ENCODE measurements at places on chromosomes 1 and 21. TPM values are rescaled to one million over a fixed set of nuclear protein-coding genes. Genes with fewer than 3 reads are reported as not detected.

DNA sequence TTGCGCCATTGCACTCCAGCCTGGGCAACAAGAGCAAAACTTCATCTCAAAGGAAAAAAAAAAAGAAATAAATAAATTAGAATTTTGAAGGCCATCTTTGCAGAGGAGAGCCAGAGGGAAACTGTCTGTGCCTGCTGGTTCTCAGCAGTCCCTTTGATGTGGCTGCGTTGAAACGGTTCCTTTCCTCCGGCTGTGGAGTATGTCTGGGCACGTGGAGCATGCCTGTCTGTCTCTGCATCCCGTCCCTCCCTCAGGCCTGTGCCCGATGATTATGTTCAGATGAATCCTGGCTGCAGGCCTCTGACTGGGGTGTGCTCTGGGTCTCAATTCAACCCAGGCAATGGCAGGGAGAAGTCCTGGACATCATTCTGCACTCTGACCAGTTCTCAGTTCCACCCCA is 33.4 kb downstream of the KIAA1614 start:
- no peak for ATAC-seq

GRCh38 chr1:27138927-27139326 is 16.0 kb downstream of the SLC9A1 start:
- no peak for ATAC-seq

GRCh38 chr1:183180634-183181056 is 5.4 kb upstream of the LAMC2 start:
- peak; percentile 29 for ATAC-seq

DNA sequence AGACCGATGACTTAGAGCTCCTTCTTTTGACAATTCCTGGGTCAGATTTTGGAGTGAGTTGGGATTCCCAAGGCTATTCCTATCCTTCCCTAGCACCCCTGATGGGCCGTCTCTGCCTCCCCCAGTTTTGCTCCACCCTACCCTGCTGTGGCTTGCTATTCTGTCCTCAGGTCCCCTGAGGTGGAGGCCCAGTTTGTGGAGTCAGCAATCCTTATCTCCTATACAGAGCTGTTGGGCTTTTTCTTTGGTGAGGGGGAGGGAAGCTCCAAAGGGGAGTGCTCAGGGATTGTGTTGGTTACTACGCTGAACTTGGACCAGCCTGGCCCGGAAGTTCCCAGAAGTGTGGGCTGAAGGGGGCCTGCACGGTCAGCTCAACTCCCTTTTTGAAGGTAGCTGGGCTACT is 7.6 kb downstream of the SESN2 start:
- peak; percentile 28 for ATAC-seq

DNA sequence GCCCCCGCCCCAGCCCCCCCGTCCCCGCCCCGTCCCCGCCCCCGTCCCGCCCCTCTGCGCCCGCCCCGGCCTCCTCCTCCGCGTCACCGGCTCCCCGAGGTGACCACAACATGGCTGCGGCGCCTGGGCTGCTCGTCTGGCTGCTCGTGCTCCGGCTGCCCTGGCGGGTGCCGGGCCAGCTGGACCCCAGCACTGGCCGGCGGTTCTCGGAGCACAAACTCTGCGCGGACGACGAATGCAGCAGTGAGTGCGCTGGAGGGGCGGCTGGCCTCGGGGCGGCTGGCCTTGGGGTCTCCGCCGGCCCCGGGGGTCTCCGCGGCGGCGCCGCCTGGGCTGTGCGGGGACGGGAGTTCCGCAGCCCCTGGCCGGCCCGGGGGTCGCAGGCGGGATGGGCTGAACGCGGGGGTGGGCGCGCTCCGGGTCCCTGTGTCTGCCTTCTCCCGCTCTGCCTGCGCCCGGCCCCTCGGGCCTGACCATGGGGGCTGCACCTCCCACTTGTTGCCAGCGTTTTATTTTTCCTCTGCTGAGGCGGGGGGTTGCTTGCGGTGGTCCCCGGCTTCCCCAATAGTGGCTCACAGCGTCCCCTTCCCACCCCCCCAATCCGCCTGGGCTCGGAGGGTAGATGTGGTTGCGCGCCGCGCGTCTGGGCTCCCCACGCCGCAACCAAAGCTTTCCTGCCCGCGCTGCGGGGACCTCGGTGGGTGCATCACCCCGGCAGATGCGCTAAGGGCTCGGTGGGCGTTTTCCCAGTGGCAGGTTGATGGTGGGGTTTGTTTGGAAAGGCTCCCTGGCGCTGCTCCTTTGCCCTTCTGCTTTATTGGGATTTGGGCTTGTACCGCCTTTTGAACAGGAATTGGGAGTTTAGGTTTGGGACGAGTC is at the start of gene MIA3:
Gene MIA3, plus strand, starts transcription at position 97 of the 879 bp plus-strand sequence. Its CDS starts 14 bp downstream, at position 111.
- peak; percentile 46 for ATAC-seq

DNA sequence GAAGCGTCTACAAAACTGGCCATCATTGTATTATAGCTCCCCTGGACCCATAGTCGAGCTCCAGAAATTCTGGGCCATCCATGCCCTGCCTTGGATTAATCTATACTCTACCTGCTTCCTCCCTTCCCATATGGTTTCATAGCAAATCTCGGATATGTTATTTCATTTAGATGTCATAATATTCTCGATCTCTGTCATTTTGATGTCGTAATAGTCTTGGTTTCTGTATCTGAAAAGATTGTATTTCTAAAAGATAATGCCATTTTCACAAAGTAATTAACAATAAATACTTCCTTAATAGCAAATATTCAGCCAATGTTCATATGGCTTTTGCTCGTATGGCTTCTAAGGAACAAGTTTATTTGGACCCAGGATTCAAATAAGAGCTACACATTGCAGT is 35.1 kb downstream of the DIP2A start:
- no peak for ATAC-seq

- ATAC-seq: no peak
Measured at GRCh38 chr1:82395440-82395839, 594.7 kb downstream of the ADGRL2 start.

DNA sequence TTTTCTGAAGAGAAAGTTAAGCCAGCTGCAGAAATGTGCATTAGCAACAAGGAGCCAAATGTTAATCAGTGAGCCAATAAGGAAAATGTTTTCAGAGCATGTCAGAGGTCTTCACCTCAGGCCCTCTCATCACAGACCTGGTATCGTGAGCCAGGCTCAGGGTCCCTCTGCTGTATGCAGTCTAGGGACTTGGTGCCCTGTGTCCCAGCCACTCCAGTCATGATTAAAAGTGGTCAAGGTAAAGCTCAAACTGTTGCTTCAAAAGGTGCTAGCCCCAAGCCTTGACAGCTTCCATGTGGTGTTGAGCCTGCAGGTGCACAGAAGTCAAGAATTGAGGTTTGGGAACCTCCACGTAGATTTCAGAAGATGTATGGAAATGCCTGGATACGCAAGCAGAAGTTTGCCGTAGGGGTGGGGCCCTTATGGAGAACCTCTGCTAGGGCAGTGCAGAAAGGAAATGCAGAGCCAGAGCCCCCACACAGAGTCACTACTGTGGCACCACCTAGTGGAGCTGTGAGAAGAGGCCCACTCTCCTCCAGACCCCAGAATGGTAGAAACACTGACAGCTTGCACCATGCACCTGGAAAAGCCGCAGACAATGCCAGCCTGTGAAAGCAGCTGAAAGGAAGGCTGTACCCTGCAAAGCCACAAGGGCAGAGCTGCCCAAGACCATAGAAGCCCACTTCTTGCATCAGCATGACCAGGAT is 1128.7 kb downstream of the AMY1C start:
- no peak for ATAC-seq

DNA sequence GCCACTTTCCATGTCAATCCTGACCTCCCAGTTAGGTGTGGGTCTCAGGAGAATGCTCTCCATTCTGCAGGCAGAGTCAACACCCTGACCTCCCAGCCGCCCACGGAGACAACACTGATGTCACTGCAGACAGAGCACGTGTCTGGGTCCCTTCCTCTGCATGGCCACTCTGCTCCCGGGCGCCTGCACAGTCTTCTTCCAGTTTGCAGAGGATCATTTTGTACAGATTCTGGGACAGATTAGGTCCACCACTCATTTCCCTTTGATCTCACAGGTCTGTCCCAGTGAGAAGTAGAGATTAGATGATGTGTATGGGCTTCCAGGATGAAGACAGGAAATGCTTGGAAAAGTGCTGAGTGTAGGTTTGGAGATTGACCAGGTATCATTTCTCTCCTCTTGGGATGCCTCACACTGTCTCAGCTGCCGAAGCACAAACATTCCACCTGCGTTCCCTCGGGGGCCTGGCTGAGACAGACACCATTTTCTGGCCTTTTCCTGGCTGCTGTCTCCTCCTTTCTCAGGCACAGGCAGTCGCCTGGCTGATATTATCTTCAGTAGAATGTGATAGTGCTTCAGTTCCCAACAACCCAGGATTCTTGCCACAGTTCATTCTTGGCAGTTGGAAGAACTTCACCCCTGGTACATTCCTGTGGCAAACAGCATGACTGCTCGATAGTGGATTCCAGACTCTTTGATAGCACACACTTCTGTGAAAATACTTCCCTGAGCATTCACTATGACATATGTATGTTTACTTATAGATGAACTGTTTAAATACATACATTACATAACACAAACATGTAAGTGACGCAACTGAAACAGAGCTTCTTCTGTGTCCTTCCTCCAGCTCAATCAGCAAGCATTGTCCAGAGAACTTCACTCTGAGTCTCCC is 7.9 kb downstream of the MYBPHL start:
- peak; percentile 93 for ATAC-seq

DNA sequence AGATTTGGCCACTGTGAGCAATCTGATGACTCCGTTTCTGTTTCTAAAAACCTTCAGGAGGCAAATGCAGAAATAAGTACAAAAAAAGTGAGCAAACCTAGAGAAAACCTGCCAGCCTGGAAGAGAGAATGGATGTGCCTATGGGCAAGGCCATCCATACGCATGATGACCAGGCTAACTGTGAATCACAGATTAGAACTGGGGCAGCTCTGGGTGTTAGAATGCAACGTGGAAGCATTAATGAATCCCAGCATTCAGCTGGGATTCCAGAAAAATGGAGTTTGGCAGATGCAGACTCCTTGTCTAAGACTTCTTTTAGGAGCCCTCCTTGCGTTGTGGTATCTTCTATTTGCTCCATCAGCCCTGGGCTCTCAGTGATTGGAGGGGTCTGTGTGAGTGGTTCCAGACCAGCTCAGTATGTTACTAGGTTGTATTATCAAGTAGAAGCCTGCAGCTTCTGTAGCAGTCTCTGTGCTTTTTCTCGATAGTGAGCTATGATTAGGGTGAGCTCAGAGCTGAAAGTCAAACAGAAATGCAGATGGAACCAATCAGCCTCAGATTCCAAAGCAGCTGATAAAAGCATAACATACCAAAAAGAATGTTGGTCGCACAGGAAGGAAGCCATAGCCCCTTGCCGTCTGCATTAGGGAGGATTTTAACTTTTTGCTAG is 154.0 kb downstream of the PSMG1 start:
- no peak for ATAC-seq

- no peak for ATAC-seq
Measured at GRCh38 chr21:37873655-37874054, 42.6 kb downstream of the KCNJ6 start.

DNA sequence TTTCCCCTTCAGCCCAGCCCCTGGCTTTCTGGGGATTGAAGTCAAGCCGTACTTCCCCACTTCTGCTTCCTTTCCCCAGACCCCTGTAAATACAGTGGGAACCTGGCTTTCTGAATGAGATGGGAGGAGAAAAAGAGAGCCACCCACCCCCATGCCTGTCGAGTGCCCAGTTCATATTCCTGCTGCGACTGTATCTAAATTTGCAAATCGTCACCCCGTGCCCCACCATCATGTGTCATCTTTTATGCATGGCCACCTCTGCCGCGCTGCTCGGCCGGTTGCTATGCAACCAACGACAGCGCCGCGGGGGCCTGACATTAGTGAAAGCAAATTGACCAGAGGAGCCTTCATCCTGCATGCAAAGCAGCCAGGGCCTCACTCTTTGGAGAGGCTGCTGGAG is 143.0 kb downstream of the ELAVL4 start:
- peak; percentile 97 for ATAC-seq

GRCh38 chr1:232722626-232723025 is 82.6 kb upstream of the MAP10 start:
- ATAC-seq: no peak

DNA sequence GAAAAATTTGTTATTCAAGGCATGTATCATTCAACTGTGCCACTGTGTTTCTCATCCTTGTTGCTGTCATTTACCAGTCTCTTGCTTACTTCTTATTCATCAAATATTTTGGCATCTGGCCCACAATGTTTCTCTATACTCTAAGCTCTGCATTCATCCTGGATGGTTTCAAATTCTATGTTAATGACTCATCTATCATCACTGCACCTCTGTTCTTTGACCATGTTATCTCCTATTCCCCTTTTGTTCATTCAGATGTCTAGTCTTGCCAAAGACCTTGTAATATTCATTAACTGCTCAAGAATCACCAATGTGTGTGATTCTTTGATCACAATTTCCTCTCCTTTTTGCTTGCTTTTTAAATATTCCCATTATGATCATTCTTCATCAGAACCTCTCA is 54.6 kb upstream of the PRKACB start:
- no peak for ATAC-seq

DNA sequence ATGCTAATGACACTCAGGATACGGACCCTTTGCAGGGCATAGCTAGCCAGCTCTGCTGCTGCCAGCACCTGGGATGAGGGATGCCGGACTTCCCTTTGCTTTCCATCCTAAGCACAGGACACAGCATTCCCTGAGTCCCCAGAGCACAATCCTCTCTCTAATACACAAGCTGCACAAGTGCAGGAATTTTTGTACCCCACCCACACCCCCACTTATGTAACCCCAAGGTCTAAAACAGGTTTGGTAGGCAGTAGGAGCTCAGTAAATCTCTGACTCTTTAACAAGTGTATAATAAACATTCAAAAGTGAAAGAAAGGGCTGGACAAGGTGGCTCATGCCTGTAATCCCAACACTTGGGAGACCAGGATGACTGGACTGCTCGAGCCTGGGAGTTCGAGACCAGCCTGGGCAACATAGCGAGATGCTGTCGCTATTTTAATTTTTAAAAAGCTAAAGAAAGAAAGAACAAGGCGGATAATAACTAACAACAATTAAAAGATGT is 42.2 kb upstream of the IGSF3 start:
- ATAC-seq: no peak

- ATAC-seq: peak; percentile 4
Measured at GRCh38 chr1:9324246-9325096, 31.8 kb downstream of the SPSB1 start.

- ATAC-seq: no peak
Measured at GRCh38 chr1:167086033-167086432, 4.1 kb downstream of the GPA33 start.

RXRG gene
- not detected for total RNA-seq

FALEC gene
- 2.0 TPM for total RNA-seq

ETV3 gene
- 21.1 TPM for total RNA-seq

PARS2 gene
- 7.9 TPM for total RNA-seq

SPTA1 gene
- total RNA-seq: not detected

OR2L8 gene
- total RNA-seq: 0.36 TPM

VWA5B1 gene
- 0.60 TPM for total RNA-seq

SMPDL3B gene
- 0.25 TPM for total RNA-seq

KCNH1 gene
- total RNA-seq: 5.7 TPM

KCNK2 gene
- total RNA-seq: 32.0 TPM

CRNN gene
- not detected for total RNA-seq

ITLN2 gene
- 0.29 TPM for total RNA-seq

FAM177B gene
- total RNA-seq: not detected

ANKRD45 gene
- total RNA-seq: 2.5 TPM

DNAJC6 gene
- 23.9 TPM for total RNA-seq

CASQ2 gene
- 0.42 TPM for total RNA-seq
